ENCODE measurements at places on chromosomes 1 and 21.

- DNase-seq: no peak
Measured at GRCh38 chr1:39272027-39272797, 67.7 kb downstream of the MACF1 start.

DNA sequence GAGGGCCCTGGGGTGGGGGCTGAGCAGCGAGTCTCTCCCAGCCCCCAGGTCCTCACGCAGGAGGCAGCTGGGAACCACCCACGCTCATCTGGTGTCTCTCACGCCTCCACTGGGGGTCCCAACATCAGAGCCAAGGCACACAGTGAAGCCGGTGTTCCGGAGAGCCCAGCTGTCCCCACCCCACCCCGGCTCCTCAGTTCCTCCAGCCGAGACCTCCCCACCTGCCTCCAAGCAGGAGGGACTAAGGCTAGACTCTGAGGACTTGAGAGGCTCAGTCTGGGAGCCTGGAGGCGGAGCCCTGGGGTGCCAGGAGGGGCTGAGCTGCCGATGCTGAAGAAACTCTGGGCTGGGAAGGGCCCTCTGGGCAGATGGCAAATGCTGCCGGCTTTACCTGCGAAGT lies 1.6 kb upstream of the HPCA start:
- DNase-seq: no peak

DNA sequence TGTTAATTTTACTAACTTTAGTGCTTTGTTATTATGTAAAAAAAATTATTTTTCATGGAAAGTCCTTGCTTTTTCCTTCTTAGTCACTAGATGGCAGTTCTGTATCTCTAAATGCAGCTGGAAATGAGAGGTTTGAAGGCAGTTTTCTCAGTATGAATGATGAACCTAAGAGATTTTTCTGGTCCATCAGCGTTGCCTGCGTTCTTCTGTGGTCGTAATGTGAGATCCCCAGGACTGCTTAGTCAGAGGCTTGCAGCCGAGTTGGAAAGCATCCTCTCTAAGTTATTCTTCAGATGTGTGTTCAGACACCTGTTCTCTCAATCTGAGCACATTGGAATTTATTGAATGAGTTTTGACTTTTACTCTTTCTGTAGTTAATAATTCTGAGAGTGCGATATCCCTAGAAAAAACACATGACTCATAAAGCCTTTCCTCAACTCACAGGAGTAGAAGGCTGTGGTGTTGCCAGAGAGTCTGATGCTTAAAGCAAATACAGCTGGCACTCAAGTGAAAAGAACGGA lies 99.3 kb downstream of the FMN2 start:
- DNase-seq: no peak

DNA sequence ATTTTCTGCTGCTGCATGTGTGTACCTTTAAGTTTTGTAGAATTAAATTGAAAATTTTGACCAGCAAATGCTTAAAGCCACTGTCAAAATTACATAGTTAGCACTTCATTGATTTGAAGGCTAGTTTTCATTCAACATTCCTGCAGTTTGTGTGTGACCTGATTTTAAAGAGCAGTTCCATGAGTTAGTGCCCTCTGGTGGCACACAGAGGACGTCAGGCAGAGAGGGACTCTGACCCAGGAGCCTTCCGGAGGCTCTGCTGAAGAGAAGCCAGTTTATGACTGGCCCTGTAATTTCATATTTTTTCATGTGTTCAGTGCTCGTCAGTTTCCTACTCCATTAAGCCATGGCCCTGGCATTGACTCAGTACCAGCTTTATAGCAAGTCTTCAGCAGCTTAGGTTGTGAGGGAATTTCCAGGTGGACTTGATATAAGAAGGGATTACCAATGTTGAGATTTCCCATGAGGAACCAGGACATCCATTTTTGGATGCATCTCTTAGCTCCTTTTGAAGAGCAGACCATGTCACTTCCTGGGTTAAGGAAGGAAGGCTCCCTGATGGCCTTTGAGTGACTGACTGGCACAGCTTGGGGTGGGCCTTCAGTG lies 104.7 kb downstream of the CAMTA1 start:
- DNase-seq: peak; percentile 51

DNA sequence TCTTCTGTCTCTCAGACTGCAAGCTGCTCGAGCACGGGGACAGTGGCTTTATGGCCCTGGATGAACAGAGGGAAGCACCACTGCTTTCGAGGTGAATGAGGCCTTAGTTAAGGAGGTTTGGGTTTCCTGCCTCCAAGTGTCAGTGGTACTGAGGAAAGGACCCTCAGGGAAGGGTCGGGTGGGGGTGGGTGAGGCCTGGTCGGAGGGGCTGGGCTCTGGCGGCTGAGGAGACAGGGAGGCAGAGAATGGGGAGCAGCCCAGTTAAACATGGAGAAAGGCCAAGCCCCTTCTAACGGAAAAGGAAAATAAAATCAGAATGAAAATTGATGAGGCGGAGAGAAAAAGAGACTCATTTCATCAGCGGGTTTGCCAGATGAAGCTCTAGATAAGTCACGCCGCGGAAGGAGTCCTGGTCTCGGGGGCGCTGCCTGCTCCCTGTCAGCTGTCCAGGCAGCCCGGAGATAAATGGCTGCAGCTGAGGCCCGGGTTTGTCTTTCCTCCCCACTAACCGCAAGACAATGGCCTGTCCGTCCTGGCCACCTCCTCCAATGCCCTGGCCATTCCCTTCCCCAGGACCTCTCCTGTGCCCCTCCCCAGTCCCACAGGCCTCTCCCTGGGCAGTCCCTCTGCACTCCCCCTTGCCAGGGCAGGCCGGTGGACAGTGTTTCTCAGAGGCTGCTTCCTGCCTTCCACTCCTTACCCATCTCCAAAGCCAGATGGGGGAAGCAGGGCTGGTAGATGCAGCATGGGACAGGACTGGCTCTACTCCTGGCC lies 55.2 kb downstream of the LRRN2 start:
- DNase-seq: no peak

DNA sequence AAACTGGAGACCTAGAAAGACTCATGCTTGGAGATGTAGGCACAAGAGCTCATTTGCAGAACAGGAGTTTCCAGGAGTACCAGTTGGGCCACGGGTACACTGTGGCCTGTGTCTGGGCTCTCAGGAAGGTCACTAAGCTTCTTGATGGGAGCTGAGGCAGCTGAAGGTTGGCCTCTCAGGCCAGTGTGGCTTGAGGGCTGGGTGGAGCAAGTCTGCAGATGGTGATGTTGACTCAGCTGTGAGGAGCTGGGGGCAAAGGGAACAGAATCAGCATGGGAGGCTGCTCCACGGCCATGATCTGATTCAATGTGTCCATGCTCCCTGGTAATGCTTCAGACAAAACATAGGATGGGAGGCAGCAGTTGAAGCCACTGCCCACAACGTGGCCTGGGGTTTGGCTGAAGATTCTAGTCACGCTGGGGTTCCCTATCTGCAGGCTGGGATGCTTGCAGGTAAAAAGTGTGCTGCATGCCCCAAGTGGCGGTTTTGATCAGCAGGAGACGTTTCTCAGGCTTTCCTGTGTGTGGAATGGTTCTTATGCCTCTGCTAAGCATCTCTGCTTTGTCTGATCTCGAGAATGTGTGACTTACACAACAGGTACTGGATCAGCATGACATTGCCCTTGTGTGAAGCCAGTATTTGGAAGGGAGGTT lies 15.4 kb upstream of the TENT5C start:
- no peak for DNase-seq

- DNase-seq: no peak
Measured at GRCh38 chr1:59417406-59417805, 120.5 kb downstream of the FGGY start.

DNA sequence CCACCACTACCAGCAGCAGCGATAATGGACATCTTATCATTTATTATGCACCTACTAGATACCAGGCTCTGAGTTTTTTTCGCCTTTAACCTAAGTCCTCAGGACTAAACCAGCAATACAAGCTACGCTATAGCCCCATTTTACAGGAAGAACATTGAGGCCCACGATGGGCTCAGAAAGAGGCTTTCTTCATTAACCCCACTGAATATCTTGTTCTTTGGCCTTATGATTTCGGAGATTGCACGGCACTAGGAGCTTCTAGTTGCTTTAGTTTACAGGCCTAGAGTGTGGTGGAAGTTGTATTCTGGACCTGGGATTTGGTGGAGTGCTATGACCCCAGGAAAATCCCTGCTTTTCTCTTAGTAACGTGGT lies 1.5 kb downstream of the SESN2 start:
- DNase-seq: no peak

DNA sequence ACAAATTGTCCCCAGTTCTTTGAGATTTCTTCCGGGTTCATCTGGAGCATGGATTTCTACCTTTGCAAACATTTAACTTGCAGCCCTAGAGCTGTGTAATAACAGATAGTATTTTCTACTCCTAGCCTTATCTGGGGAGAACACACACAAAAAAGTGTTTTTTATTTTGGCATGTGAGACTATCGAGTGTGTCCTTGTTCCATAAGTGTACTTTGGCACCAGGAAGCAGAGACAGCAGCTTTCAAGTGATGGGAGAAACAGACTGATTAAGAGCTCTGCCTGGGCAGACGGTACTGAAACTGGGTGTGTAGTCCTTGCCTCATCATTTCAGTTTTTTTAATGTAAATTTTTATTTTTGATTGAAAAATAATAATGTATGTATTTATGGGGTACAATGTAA lies 297.4 kb downstream of the ST6GALNAC3 start:
- DNase-seq: no peak

- DNase-seq: no peak
Measured at GRCh38 chr1:216606047-216606637, 117.1 kb downstream of the ESRRG start.

- DNase-seq: no peak
Measured at GRCh38 chr21:15139898-15140297, 75.1 kb upstream of the NRIP1 start.

GRCh38 chr21:46179708-46180078 lies 4.6 kb downstream of the SPATC1L start:
- DNase-seq: no peak

- DNase-seq: no peak
Measured at GRCh38 chr1:36725151-36725550, 242.4 kb upstream of the CSF3R start.

DNA sequence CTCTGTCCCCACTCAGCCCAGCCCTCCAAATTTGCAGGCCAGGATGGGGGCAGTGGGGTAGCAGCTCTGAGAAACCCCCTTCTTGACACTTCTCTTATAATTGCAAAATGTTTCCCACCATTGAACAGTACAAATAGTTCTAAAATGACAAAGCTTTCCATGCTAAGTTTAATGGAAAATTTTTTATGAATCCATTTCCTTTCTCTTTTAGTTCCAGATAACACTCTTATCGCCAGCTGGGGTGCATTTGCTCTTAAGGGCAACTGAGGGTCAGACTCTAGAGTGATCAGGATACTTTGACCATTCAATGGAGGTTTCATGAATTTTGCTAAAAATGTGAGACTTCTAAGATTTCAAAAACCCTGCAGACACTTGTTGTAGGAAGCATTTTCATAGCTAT lies 29.9 kb downstream of the PIK3C2B start:
- DNase-seq: no peak

- no peak for DNase-seq
Measured at GRCh38 chr21:30726726-30727125, 8.1 kb upstream of the KRTAP21-3 start.

GRCh38 chr1:119364640-119365039 lies 3.9 kb upstream of the HAO2 start:
- DNase-seq: no peak

DNA sequence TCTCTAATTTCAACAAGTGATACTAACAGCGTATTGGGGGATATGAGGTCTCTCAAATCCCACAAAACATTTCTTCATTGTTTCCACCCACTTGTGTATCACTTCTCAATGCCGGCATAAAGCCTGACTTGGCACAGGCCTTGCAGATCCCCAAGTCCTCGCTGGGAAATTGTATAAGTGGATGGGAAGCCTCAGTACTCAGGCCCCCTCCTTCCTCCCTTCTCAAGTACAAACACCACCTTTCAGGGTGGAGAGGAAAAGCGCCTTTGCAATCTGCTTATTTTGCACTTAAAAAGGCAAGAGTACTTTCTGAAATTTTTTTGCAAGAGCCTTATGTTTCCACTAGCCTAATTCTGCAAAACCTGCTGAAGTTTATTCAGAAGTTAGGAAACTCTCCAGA lies 25.8 kb upstream of the KLHDC8A start:
- DNase-seq: no peak

DNA sequence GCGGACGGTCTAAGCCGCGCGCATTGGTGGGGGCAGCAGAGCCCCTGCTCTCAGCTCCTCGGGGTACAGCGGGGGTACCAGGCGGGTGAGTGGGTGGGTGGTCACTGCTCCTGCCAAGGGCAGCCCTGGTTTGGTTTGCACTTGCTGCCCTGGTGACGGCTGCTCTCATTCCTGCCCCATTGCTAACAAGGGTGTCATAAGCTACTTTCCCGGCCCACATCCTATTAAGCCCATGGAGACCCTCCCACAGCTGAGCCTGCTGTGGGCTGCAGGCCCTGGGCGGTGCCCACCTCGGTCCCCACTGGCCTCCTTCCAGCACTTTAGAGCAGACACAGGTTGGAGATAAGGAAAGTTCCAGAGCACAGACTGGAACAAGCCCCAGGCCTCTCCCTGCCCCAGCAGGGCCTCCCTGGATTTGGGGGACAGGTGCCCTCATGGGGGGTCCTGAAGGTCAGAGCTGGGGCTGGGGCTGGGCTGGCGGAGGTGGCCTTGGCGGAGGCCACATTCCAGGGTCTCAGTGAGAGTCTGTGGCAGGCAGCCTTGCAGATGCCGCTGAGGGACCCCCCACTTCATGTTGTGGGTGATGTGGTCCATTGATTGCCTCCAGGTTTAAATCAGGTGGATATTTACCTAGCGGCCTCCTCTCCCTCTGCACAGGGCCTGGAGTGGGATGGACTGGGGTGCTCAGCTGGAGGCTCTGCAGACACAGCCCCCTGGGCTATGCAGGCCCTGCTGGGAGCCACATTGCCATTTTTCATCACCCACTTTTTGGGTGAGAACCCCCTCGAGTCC lies 27.0 kb downstream of the COL18A1 start:
- no peak for DNase-seq

- no peak for DNase-seq
Measured at GRCh38 chr1:97570691-97571090, 350.1 kb downstream of the DPYD start.

GRCh38 chr21:41769111-41769510 lies 2.3 kb upstream of the RIPK4 start:
- no peak for DNase-seq

DNA sequence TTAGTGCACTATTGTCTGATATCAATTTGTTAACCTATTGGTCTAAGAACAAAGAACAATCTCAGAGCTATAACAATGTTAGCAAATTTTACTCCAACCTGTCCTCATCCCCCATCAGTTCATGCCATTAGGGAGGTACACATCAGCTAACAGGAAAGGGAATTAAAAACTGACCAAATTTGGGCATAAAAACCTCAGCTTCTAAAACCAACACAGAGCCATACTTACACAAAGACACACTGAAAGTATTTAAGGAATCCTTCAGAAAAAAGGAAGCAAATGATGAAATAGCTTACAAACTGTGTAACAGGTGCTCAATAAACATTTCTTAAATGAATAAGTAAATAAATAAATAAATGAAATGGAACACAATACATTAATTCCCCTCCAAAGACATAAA lies 89.2 kb downstream of the TTLL7 start:
- no peak for DNase-seq

GRCh38 chr1:214066936-214067335 lies 79.2 kb downstream of the PROX1 start:
- no peak for DNase-seq

- DNase-seq: no peak
Measured at GRCh38 chr1:244414543-244414942, 37.2 kb downstream of the ADSS2 start.

All from SW 1271 (cell line).